ENCODE measurements at places on chromosomes 1 and 21. TPM values are rescaled to one million over a fixed set of nuclear protein-coding genes. Genes with fewer than 3 reads are reported as not detected.

Gene HHAT
- 0.67 TPM for total RNA-seq

Gene C1orf141
- not detected for total RNA-seq

Gene DCST2
- total RNA-seq, result 0.27 TPM

Gene GBP2
- total RNA-seq, result 225 TPM

- DNase-seq, result no peak
These were observed 120.9 kb downstream of the KCNN3 start for GRCh38 chr1:154749078-154749760.

DNA sequence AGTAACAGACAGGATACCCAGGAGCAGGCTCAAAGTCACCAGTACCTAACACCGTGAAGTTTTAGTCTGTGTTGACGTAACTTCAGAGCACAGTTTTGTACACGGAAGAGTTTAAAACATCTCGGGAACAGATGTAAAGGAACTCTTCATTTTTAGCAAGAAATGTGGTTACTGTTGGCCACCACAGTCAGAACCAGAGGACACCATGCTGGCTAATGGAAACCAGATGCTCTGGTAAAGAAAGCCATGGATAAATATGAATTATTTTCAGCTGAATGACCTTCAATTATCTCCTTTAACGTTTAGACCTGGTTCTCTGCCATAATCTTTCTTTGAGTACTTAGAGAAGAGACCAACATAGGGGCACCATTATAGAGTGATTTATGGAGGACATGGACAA lies 115.9 kb downstream of the NTMT2 start:
- no peak for DNase-seq

GRCh38 chr1:201982082-201982622 lies 296 bp upstream of the RNPEP start:
- DNase-seq, result peak; percentile 60

- DNase-seq, result no peak
These were observed 160.5 kb downstream of the LRRC7 start for GRCh38 chr1:69728206-69728605.

- no peak for DNase-seq
These were observed 13.6 kb downstream of the YTHDF2 start for GRCh38 chr1:28750330-28750729.

DNA sequence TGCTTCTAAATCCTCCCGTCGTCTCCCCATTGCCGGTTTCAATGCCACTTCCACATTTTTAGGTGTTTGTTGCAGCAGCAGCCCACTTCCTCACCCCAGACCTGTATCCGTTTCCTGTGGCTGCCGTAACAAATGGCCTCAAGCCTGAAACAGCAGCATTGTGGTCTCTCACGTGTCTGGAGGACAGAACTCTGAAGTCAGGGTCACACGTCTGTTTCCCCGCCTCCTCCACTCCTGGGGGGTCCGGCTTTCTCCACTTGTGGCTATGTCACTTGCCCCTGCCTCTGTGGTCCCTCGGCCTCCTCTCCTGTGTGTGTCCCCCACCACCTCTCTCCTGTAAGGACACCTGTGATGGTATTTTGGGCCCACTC lies 21.8 kb downstream of the TRPM2 start:
- peak; percentile 40 for DNase-seq

GRCh38 chr1:161082483-161082882 lies 6.9 kb downstream of the NECTIN4 start:
- DNase-seq, result no peak

- DNase-seq, result no peak
These were observed 33.8 kb upstream of the SLC45A1 start for GRCh38 chr1:8284127-8284526.

GRCh38 chr1:214566158-214567104 lies 15.0 kb upstream of the PTPN14 start:
- DNase-seq, result no peak

DNA sequence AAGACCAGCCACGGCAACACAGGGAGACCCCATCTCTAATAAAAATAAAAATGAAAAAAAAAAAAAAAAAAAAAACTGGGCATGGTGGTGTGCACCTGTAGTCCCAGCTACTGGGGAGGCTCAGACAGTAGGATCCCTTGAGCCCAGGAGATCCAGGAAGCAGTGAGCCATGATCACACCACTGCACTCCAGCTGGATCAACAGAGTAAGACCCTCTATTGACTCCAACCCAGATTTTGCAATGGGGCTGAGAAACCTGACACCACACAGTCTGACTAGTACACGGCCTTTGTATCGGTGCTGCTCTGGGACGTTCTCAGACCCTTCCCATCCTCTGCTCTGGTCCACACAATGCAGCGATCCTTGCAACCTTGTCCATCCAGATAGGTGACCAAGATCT lies 31.8 kb downstream of the SPATA21 start:
- no peak for DNase-seq

GRCh38 chr1:242651817-242652216 lies 127.3 kb upstream of the PLD5 start:
- DNase-seq, result no peak

GRCh38 chr1:198047913-198048312 lies 108.9 kb upstream of the NEK7 start:
- no peak for DNase-seq

- no peak for DNase-seq
These were observed 6.8 kb downstream of the ETV3L start for GRCh38 chr1:157092831-157093230.

GRCh38 chr1:96355521-96355920 lies 366.1 kb upstream of the PTBP2 start:
- DNase-seq, result no peak

- DNase-seq, result no peak
These were observed 10.5 kb downstream of the PTP4A2 start for GRCh38 chr1:31927661-31927980.

DNA sequence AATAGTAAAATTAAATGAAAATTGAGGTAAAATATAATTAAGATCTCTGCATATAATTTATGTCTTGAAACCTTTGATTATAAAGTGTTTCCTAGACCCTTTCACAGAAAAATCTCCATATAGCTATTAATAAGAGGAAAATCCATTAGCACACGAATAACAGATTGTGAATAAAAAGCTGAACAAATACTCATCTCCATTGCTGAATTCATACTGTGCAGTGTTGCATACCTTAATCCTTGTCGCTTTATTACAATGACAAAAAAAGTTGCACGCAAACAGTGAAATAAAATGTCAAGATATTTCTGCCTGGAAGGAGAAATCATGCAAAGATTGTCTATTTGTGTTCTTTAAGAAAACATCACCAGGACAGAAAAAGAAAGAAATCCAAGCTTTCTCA lies 499.1 kb upstream of the TMPRSS15 start:
- no peak for DNase-seq

GRCh38 chr1:156862997-156863599 lies 2.4 kb downstream of the NTRK1 start:
- DNase-seq, result peak; percentile 8
